ENCODE measurements at places on chromosomes 12 and 14.

- no peak for DNase-seq
These were observed 143.4 kb upstream of the C14orf180 start for GRCh38 chr14:104436047-104436591.

GRCh38 chr12:49869816-49870500 is 27.1 kb upstream of the BCDIN3D start:
- DNase-seq, result no peak

- DNase-seq, result no peak
These were observed 75.5 kb upstream of the OTX2 start for GRCh38 chr14:56885825-56886224.

- no peak for DNase-seq
These were observed 4.2 kb upstream of the UNC119B start for GRCh38 chr12:120706029-120706428.

DNA sequence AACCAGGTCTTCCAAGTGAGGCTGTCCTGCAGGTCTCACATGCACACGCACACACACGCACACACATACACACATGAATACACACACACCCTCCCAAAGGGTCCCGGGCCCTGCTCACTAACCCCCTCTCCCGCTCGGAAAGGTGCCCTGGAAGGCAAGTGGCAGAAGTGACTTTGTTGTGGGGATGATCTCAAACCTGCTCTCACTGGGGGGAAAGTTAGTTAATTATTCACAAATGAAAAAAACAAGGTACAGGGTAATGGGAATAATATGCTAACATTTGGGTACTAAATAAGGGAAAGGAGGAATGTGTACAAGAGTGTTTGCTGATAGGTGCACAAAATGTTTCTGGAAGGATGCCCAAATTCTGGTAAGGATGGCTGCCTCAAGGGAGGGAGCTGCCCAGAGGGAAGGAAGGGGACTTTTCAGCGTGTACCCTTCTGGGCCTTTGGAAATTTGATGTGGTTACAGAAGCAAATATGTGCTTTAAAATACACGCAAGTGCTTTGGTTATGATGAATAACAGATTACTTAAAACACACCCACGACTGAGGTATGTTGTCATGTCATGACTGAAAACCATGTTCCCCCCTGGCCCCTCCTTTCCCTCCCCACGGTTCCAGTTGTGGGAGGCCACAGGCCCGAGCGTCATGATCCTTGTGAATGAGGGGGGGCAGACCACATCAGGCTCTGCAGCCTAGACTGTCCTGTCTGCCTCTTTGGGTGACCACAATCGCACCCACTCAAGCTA is 43.3 kb upstream of the PLEKHG6 start:
- no peak for DNase-seq

GRCh38 chr14:100780246-100780645 is 45.7 kb upstream of the MEG3 start:
- no peak for DNase-seq

DNA sequence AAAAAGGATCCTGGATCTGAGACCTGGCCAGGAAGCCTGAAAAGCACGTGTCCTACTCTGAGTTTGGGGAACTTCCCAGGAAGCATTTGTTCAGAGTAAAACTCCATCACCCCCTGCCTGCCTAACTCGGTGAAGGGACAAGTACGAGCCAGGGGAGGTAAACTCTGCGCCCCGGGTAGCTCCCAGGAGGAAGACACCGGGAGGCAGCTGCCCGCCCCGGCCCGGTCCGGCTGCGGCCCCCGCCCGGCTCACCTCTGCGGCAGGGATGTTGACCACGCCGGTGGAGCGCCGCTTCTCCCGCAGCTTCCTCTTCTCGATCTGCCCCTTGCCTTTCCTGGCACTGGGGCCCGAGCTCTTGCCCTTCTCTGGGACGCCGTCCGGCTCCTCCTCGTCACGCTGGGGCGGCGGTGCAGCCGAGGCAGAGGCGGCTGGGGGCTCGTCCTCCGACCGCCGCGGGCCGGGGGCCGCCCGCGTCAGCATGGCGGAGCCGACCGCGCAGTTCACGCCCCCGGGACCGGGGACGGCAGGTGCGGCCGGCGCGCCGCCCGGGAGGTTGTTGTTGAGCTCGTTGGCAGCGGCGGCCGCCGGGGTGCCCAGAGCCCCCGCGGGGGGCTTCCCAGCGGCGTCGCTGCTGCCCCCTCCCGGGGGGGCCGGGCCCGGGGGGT is 1.2 kb downstream of the PAWR start:
- no peak for DNase-seq

- DNase-seq, result peak; percentile 9
These were observed 910 bp upstream of the SRP54 start for GRCh38 chr14:34981743-34982420.

- no peak for DNase-seq
These were observed 45.8 kb downstream of the SINHCAF start for GRCh38 chr12:31280183-31280582.

Data from T follicular helper cell (primary cell).